NCI-H1436 treated with DMSO at 0.1 percent for 48 hours (cell line): ENCODE measurements at places on chromosomes 1 and 21.

- no peak for DNase-seq
These were observed 105.5 kb upstream of the SPAG17 start for GRCh38 chr1:118290571-118290970.

DNA sequence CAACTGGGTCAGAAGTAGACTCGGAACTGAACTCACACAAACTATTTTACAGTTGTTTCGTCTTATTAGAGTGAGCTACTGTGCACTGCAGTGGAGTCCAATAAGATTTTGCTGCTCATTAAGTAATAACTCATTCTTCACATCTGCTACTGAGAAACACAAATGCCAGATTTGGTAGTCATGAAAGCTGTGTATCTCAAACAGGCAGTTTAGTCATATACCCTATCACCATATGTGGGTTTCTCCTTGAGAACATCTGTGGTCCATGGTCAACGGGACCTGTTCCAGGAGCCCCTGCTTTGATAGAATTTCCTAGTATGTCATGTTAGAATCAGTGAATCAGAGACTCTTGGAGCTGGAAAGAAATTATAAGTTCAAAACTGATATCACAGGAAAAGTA is 60.4 kb downstream of the ALG14 start:
- DNase-seq = no peak

GRCh38 chr1:39699419-39699818 is 8.2 kb upstream of the HPCAL4 start:
- no peak for DNase-seq

GRCh38 chr1:213585959-213586586 is 401.7 kb upstream of the PROX1 start:
- DNase-seq = no peak

GRCh38 chr1:58821309-58821708 is 37.5 kb upstream of the JUN start:
- DNase-seq = no peak

DNA sequence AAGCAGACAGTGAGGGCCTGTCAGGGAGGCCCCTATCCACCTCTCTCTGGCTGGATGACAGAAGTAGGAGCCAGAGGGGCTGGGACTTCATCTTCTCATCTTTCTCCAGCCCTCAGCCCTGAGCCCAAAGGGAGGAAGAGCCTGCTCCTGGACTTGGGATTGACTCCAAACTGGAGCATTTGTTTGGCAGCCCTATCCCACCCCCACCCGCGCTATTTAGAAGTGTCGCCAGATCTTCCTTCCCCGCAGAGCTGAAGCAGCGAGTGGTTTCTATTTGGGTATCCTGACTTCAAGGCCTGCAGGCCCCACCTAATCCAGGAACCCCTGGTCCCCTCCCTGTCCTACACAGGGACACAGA is 9.6 kb downstream of the NES start:
- DNase-seq = no peak
